ENCODE measurements at places on chromosomes 7 and 10.
A peak's percentile ranks its signal among the peaks of the same experiment; 100 is the strongest.

DNA sequence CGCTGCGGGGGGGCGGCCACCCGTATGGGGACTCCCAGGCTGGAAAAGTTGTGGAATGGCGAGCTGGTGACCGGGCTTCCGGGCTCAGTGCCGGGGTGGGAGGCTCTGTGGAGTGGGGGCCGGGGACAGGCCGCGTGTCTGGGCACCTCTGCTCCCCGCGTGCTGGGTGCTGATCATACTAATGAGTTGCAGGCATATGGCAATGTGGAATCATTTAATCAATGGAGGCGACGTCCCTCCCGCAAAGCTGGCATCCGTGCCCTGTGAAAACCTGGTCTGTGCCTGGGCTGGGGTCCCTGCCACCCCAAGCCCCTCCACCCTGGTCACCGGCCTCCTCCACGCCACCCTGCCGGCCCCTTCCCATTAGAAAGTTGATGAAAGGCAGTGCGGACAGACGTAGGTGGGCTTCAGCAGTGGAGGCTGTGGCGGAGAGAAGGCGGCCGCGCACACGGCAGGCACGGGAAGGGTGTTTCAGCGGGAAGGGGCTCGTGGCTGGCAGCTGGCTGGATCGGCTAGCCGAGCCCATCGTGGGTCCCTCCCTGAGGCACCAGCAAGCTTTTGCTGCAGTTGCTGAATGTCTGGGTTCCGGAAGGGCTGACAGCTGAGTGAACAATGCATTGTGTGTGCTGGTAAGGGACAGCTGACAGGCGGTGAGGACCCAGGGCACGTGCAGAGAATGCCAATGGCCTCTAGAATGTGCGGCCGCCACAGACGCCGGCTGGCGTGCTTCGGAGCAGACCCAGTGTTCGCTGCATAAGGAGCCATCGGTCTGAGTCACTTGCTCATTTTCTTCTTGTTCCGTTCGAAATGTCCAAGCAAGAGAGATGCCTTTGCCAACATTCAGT is 1.5 kb downstream of the ADGRA1 start:
- DNase-seq: no peak

GRCh38 chr7:152501506-152501905 is 65.7 kb upstream of the KMT2C start:
- no peak for DNase-seq

GRCh38 chr7:55898287-55898686 is 11.0 kb downstream of the ZNF713 start:
- DNase-seq: no peak

- DNase-seq: no peak
These were observed 4.0 kb downstream of the PON2 start for GRCh38 chr7:95430864-95431263.

GRCh38 chr7:134618756-134619530 is 27.7 kb upstream of the BPGM start:
- DNase-seq: no peak

DNA sequence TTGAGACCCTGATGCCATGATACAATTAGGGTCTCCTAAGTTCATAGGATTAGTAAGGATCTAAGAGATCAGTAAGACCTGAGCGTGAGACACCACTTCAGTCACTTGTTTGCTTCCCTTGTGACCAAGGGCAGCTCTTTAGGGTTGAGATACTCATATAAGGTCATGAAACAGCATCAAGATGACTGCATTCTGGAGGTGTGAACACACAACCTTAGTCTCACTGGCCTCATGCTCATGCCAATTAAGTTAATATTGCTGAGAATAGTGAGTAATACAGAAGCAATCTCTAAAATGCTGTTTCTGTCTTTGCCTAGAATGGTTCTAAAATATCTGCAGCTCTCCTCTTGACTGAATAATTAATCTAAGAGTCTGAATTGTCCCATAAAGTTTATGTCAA is 39.6 kb upstream of the KLHL7 start:
- DNase-seq: no peak

DNA sequence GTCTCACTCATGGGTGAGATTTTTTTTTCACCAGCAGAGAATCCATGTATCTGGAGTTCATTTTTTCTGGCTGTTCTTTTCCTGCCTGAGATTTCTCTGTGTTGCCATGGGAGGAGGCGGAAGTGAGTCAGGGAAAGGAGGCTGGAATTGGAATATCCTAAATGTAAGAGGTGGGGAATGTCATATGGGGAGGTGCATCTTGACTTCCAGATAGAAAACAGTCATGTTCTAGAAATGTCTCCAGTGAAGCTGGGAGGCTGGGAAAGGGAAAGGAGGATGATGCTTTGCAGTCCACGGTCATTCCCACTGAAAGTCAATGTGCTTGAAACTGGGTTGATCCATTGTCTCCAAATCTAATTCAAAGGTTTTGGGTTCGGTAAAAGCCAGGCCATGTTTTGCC is 39.7 kb upstream of the HPS1 start:
- no peak for DNase-seq

DNA sequence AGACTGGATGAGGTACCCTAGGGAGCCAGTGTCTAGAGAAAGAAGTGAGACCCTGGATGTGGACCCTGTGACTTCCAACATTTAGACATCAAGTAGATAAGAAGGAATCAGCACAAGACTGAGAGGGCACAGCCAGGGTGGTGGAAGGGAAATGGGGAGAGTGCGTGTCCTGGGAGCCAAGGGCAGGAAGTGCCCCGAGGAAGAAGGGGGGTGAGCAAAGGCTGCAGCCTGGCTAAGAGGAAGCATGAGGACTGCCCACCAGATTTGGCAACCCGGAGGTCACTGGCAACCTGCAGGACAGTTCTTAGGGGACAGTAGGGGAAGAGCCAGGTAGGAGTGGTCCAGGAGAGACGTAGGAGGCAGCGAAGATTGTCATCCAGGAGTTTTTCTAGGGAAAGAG is 14.8 kb downstream of the COL13A1 start:
- DNase-seq: no peak

DNA sequence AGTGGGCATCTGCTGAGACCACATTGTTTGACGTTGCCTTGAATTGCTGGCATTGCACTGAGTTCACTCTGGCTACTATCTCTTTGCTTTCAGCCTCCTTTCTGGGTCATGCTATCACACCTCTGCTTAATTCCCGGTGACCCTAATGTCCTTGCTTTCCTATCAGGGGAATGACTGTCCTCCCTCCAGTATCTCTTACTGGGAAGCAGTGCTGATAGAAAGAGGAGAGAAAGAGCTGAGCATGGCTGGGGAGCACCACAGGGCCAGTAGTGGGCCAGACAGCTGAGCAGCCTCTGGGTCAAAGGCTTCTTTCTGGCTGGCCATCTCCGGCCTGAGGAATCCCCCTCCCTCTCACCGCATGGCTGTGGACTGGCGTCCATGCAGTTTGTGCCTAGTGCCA is 428.7 kb downstream of the INHBA start:
- DNase-seq: no peak

GRCh38 chr7:25735674-25736242 is 416.2 kb upstream of the NFE2L3 start:
- DNase-seq: no peak

GRCh38 chr7:106001886-106002285 is 38.8 kb downstream of the CDHR3 start:
- DNase-seq: no peak

GRCh38 chr10:101228153-101228965 is 904 bp downstream of the LBX1 start:
- no peak for DNase-seq

DNA sequence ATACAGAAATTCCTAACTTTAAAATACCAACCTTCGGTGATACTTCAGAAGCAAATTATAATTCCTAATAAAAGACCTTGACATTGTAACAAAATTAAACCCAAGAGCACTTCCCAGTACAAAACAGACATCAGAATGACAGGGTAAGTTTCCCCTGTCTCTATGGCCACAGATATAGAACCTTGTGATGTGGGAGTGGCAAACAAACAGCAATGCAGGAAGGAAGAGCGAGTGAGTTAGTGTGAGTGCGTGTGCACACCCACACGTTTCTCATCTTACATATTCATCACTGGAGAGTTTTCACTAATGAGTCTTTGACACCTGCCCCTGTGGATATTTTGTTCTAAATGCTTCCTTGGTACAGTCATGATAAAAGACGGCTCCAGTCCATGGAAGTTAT is 72.2 kb downstream of the VWC2 start:
- DNase-seq: no peak

DNA sequence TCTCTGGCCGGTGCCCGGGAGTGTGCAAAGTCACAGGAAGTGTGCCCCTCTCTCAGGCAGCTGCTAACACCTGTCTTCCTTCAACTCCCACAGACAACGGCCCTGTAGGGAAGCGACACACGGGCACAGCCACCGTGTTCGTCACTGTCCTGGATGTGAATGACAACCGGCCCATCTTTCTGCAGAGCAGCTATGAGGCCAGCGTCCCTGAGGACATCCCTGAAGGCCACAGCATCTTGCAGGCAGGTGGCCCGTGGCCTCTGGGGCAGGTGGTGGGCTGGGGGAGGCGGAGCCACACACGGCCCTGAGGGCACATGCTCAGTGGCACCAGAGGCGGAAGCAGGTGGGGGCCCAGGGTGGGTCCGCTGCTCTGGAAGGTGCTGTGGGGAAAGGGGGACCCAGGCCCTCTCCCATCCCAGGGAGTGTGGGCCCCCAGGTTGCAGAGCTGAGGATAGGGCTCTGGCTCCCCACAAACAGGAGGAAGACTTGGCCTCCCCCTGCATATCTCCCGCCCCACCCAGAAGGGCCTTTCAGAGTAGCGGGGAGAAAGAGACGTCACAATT is 6.9 kb downstream of the C10orf105 start:
- no peak for DNase-seq

- no peak for DNase-seq
These were observed 75.6 kb downstream of the GRM8 start for GRCh38 chr7:127177156-127177555.

GRCh38 chr7:92992483-92992882 is 125.3 kb downstream of the SAMD9 start:
- peak; percentile 33 for DNase-seq

- DNase-seq: no peak
These were observed 387 bp downstream of the EPHA1 start for GRCh38 chr7:143408252-143408685.

DNA sequence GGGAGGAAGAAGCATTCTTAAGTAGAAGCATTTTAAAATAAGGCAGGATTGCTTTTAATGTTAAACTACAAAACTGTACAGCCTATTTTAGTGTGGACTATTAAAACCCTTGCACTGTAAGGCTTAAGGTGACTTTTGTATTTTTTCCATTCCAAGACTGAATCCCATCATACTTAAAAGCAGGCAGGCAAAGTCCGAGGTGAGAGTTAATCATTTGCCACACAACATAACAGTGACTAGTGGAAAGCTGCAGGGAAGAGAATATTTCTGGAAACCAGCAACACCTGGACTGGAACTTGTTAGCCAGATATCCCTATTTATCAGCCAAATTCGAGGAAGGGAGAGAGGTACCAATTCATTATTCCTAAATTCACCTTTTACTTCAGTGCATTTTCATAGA is 3.5 kb downstream of the PRR15 start:
- DNase-seq: no peak

DNA sequence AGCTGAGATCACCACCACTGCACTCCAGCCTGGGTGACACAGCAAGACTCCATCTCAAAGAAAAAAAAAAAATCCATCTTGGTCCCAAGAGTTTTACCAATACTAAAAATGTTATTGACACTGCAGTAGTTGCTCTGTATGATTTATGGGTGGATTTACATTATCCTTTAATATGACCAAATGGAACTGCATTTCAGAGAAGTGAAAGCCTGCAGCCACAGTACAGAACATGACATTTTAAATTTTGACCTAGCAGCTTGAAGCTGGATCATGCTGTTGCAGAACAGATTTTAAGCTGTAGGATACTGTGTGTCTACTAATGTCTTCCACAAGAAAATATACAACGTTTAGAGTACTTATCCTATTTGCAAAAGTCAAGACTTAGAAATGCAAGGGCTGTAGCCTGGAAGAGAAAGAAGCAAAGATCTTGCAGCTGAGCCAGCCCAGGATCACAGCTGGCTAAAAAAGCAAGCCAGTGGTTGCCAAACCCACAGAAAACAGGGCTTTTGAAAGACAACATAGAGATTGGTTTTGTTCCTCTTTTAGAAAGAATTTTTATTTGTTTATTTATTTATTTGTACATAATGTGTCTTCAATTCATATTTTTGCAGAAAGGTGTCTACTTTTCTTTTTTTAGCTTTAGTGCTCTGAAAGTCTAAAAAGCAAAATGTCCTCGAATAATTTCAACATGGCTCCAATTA is 55.2 kb upstream of the WNT16 start:
- no peak for DNase-seq

DNA sequence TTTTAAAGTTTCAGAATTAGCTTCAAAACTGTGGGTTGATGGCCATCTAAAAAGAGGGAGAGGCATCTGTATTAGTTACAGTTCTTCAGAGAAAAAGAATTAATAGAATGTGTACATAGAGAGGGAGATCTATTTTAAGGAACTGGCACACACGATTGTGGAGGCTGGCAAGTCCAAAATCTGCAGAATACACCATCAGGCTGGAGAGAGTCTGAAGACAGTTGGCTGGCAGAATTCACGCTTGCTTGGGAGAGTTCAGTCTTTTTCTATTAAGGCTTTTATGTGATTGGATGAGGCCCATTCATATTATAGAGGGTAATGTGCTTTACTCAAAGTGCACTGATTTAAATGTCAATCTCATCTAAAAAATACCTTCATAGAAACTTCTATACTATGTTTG is 135.1 kb upstream of the SORCS1 start:
- DNase-seq: no peak

- DNase-seq: no peak
These were observed 83.8 kb downstream of the CTNNA3 start for GRCh38 chr10:67612176-67612575.

- DNase-seq: peak; percentile 31
These were observed 22.2 kb downstream of the FZD1 start for GRCh38 chr7:91286432-91286831.

DNA sequence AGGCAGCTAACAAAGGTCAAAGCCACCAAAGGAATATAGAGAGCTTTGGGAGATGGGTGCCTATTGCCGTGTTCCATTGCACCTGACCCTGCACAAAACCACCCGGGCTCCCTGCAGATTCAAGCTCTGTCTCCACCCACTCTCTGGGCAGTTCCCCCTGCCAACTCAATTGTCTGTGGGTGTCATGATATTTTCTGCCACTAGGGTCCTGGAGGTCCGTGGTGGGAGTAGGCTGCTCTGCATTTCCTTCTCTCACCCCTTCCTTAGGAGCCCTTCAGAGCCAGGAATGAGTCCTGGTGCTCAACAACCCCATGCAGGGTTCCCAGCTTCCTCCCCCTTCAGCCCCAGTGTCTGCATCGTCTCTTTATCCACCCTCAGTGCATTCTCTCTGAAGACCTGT is 34.1 kb downstream of the PNLIPRP2 start:
- no peak for DNase-seq

GRCh38 chr10:76149182-76149581 is 717.8 kb downstream of the LRMDA start:
- DNase-seq: no peak

GRCh38 chr10:97090035-97090434 is 95.7 kb downstream of the SLIT1 start:
- DNase-seq: no peak

DNA sequence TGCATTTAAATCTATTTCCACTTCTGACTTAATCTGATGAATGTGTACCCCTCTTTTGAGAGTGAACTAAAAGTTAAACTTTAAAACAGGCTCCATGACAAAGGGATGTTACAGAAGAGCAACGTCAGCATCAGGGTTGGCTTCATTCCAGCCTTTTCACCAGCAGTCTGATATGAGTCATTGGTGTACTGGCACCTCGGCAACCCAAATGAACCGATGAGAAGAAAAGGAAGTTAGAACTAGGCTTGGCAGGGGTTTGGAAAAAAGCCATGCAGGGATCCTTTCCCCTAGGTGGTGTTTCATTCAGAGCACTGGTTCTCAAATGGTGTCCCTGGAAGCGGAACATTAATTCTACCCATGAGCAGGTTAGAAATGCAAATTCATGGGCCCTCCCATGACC is 53.6 kb downstream of the SEC61G start:
- no peak for DNase-seq

All from NCI-H1694 (cell line).